Activated CD4-positive, alpha-beta T cell treated with anti-CD3 and anti-CD28 coated beads, Interleukin-2, amount 50 U/mL, for 4 hours (primary cell): ENCODE measurements at places on chromosomes 16 and 17.

DNA sequence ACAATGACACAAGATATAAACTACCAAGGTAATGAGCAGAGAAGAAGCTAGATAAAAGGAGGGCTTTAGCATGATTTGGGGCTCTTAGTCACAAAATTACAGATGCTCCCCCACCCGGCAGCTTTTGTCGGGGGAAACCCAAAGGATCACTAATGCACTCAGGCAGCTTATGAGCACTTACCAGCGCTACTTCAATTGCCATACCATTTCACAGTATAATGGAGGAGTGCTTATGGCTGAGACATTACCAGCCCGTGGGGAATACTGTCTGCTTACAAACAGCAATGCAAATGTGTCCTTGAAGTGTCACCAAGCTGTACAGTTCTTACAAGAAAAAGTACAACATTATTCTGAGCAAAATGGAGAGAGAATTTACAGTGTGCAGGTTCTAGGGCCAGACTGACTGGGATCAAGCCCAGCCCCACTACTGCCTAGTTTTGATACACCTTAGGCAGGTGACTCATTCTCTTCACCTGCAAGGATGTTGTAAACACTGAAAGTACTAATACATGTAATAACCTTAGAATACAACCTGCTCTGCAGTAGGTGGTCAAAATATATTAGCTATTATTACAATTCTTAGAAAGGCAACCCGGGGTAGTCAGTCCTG is 16.3 kb downstream of the ANKFY1 start:
- no peak for DNase-seq

GRCh38 chr16:30977502-30977901 is 7.5 kb upstream of the HSD3B7 start:
- no peak for DNase-seq

DNA sequence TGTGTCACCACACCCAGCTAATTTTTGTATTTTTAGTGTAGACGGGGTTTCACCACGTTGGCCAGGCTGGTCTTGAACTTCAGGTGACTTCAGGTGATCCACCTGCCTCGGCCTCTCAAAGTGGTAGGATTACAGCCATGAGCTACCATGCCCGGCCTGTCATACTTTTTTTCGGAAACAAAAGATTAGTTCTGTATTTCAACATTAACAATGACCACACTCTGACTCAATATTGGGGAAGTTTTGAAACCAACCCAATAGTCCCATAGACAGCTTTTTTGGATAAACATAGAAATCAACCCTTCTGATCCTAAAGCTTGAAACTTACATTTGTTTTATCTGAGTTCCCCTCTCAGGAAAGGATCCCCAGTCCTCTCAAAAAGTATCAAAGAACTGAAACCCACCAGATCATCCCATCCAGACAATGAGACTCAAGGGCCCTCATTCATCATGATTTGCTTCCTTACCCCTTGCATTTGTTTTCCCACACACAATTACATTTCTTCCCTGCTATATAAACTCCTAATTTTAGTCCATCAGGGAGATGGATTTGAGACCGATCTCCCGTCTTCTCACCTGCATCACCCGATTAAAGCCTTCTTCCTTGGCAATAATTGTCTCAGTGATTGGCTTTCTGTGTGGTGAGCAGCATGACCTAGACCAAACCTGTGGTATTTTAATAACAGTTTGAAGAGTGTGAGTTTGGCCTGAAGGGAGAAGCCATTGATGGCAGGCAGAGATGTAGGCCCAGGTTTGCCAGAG is 7.2 kb upstream of the AGRP start:
- DNase-seq = no peak

DNA sequence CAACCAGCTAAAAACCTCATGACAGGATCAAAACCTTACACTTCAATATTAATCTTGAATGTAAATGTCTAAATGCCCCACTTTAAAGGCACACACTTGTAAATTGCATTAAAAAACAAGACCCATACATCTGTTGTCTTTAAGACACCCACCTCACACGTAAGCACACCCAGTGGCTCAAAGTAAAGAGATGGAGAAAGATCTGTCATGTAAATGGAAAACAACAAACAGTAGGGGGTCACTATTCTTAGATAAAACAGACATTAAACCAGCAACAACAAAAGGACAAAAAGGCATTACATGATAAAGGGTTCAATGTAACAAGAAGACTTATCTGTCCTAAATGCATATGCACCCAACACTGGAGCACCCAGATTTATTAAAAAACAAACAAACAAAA is 35.6 kb downstream of the SDR42E1 start:
- no peak for DNase-seq

DNA sequence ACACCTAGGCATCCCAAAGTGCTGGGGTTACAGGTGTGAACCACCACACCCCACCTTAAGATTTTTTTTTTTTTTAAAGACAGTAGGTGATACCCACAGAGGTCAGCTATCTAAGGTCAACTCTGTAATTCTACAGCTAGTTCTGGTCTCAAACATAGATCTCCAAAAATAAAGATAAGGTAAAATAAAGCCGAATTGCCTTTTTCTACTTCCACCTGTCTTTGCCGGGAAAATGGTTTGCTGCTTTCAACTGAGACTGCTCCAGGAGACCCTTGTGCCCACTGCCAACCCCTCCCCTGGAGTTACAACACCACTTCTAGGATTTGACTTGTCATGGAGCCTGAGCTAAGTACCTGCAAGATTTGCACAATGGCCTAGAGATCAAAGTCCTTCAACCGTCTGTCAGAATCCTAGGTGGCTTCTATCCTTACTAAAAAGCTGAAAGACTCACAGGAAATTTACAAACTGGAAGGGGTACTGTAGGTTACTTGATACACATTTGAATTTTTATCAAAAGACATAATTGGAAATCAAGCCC is 4.7 kb upstream of the CNOT1 start:
- no peak for DNase-seq

DNA sequence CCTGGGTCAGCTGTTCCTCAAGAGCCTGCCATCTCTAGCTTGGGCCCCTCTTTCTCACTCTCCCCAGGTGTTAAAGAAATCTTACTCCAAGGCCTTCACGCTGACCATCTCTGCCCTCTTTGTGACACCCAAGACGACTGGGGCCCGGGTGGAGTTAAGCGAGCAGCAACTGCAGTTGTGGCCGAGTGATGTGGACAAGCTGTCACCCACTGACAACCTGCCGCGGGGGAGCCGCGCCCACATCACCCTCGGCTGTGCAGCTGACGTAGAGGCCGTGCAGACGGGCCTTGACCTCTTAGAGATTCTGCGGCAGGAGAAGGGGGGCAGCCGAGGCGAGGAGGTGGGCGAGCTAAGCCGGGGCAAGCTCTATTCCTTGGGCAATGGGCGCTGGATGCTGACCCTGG is 6.8 kb downstream of the CNP start:
- DNase-seq = no peak

- no peak for DNase-seq
Observed at GRCh38 chr16:4578961-4579530, 22.9 kb downstream of the C16orf96 start.

DNA sequence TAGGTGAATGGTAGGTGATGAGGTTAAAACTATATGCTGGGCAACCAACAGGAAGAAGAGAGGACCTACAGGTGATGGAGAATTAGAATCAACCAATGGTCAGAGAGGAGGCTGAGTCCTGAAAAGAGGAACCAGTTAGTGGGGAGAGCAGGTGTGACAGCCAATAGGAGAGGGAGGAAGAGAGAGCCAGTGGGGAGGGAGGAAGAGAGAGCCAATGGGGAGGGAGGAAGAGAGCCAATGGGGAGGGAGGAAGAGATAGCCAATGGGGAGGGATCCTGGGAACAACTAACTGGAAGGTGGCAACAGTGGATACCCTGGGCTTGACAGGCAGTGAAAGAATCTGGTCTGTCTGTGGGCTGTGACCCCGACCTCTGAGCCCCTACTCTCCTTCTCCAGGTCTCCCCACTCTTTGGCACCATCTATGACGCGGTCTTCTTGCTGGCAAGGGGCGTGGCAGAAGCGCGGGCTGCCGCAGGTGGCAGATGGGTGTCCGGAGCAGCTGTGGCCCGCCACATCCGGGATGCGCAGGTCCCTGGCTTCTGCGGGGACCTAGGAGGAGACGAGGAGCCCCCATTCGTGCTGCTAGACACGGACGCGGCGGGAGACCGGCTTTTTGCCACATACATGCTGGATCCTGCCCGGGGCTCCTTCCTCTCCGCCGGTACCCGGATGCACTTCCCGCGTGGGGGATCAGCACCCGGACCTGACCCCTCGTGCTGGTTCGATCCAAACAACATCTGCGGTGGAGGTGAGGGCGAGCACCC is 3.7 kb downstream of the GUCY2D start:
- no peak for DNase-seq

GRCh38 chr17:76123749-76124581 is 17.1 kb downstream of the FOXJ1 start:
- DNase-seq = no peak

DNA sequence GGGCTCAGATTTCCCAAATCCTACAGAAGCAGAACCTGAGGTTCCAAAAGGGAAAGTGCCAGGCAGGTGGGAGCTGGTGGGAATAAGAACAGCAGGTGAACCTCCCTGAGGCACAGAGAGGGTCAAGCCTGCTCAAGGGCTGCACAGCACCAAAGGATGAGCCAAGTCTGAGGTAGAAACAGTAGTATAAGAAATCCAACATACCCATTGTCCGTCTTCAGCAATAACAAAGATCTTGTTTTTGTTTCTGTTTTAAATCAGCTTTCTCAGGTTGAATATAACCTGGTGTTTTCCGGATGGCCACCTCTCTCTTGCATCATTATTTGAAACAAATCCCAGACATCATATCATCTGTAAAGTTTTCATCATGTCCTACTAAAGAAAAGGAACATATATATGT is 10.6 kb upstream of the CES3 start:
- DNase-seq = no peak

- DNase-seq = no peak
Observed at GRCh38 chr16:89821438-89822187, 5.2 kb upstream of the FANCA start.

- DNase-seq = no peak
Observed at GRCh38 chr17:77361986-77362620, 221.3 kb downstream of the SEC14L1 start.

- DNase-seq = no peak
Observed at GRCh38 chr16:19488213-19488640, 33.7 kb downstream of the GDE1 start.

GRCh38 chr17:16486373-16487250 is 5.4 kb downstream of the LRRC75A start:
- DNase-seq = no peak

DNA sequence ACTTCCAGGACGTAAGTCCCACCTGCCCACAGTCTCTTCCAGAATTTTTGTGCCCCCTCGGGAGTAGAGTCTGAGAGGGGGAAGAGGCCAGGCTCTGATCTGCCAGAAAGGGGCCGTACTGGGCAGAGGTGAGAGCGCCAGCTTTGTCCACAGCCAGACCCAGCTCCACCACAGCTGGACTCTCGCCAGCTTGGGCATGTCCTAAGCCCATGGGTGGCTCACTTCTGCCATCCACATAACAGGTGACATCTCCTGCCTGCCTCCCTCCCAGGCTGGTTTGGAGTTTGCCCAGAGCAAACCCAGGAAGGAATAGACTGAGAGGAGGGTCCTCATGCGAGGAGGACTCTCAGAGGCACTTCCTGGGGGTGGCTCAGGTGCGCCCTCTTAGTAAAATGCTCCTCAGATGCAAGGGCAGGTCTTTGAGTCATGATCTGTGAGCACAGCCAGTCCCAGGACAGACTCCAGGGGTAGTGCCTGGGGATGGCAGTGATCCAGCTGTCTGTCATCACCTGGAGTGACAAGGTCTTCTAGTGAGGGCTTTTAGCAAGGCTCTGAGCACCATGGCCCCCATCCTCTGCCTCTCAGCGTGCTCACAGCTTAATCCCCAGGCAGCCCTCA is 89.2 kb downstream of the AMFR start:
- no peak for DNase-seq

DNA sequence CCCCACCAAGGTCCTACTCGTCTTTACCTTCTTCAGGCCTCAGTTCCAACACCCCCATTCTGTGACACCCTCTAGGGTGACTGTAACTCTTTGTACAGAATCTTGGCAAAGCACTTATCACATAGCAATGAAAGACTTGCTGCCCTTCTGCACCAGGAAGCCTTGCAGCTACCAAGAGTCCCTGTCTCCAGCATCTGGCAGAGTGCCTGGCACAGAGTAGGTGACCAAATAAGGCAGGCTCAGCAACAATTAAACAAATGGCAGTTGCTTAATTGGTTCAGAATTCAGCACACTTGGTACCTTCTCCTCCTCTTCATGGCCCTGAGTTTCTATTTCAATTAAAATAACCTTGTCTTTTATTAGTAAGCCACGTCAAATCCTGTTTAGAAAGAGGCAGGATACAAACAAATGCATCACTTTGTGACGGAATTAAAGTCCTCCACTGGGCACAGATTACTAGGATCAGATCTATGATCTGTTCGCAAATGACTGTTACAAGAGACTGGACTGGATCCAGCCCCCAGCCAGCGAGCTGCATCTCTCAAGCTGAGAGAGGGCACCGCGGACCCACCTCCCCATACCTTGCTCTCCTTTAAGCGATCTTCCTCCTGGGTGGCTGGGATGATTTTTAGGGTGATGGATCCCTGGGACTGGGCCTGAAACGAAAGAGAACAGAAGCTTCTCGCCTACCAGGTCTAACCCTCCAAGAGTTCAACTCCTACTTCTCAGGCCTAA is 9.4 kb downstream of the MPP3 start:
- no peak for DNase-seq

- DNase-seq = no peak
Observed at GRCh38 chr17:45581860-45582259, 91.3 kb upstream of the PLEKHM1 start.

DNA sequence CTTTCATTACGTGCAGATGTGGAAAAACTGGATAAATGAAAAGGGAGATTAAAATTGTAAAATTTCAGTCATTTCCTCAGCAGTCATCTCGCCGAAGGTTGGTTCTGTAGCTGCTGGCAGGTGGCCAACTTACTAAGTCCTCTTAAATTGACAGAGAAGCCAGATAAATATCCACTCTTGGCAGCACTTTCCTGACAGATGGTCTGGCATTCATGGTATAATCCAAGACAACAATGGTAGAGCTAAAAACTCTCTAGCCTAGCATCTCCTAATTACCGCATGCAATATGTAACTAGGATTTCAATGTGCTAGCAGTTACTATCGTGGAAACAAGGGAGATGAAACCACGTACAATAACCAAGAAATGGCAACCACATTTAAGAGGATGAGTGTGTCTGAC is 306.3 kb downstream of the CNTNAP4 start:
- no peak for DNase-seq

DNA sequence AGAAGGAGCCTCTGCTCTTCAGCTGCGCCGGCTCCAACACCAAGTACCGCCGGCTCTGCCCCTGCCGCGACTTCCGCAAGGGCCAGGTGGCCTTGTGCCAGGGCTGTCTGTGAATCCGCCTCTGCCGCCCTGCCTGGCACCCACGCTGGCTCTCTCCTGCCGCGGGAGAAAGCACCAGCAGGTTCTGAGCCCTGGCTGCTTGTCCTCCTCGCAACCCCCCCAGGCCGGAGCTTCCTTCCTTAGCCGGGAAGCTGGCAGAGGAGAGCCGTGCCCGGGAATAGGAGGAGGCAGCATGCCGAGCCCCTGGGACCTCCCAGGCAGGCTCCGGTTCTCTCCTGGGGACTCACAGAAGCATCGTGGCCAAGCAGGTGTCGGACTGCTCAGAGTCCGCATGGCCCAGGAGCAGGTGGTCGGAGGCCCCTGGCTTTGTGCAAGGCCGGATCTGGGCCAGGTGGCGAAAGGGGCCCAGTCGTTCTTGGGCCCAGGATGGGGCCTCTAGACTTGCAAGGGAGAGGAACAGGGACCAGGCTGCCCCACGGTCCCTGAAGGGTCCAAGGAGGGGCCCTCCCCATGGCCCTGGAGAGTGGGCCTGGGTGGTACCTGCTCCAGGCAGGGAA is 80.6 kb downstream of the MGAT5B start:
- DNase-seq = no peak

GRCh38 chr17:59666235-59666634 is 41.0 kb downstream of the PTRH2 start:
- no peak for DNase-seq

- DNase-seq = no peak
Observed at GRCh38 chr16:22357635-22357971, 16.8 kb downstream of the CDR2 start.
